ENCODE measurements at places on chromosomes 6 and 20.

GRCh38 chr6:120590611-120591010, 743.7 kb downstream of the TBC1D32 start:
- DNase-seq = no peak

DNA sequence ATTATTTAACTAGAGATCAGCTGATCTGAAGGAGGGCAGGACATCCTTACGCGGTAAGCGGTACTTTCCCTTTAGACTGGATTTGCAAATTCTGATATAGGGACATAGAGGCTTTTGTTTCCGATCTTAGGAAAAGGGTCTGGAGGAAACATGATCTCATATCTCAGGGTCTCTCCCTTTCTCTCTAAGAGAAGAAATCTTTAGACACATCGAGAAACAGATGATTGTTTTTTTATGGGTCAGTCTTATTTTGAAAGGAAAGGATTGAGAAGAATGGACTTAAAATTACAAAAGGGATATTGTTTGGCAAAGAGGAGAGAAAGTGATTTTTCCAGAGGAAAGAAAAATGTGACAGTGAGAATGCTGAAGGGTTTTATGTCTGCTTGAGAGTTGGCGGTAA, 83.9 kb upstream of the OGFRL1 start:
- DNase-seq = no peak

DNA sequence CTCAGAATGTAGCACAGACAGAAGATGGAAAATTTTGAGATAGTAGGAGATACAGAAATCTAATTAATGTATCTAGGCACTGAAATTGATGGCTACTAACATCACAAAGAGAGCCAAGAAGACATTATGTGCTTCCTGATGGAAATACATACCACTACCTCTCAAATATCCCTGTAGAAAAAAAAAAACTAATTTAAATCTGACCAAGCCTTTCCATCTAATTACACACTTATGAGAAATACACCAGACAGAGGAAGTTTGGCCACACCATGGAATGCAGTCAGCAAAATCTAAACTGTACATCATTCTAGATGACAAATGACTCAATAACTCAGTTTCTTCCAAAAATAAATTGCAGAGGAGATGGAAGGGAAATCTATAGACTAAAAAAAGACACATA, 18.9 kb downstream of the VPS52 start:
- DNase-seq = no peak

GRCh38 chr6:41256383-41256782, 28.2 kb downstream of the TREML4 start:
- DNase-seq = no peak

DNA sequence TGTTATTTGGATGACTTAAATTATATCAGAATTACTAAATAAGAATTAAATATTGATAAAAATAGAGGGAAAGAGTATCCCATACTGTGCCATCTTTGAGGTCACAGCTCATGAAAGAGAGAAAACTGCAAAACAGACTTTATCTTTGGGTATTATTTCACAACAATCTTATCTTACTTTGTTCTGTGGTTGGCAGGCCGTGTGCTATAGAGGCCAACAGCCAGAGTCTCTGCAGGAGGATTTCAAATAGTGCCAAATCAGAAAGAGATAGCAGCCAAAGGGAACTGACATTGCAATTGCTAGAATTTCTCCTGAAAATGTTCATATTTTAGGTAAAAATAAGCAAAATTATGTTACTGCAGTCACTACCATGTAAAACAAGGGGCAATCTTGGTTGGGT, 354.2 kb downstream of the GRIK2 start:
- no peak for DNase-seq

DNA sequence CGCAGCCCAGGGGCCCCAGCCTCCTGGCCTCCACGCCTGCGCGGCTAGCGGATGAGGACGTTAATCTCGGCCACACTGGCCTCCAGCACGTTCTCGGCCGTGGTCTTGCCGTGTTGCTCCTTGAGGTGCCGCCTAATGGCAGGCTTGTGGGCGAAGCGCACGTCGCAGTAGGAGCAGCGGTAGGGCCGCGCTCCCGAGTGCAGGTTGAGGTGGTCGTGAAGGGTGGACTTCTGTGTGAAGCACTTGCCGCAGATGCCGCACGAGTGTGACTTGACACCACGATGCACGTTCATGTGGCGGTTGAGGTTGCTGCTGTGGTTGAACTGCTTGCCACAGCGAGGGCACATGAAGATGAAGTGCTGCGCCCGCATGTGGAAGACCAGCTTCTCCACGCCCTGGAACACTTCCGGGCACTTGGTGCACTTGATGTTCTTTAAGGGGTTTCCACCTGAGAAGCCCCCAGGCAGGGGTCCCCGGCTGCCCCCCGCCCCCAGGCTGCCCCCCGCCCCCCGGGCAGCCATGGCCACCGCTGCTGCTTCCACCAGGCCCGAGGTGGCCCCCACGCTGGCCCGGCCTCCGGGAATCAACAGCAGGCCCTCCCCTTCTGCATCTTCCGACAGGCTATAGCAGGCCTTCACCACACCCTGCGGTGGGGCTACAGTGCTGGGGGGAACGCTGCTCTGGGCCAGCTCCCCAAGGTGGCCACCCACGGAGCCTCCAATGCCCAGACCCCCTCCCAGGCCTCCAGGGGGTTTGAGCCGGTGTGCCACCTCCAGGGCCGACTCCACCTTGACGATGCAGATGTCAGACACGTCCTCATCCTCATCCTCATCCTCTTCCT, 1.8 kb downstream of the ZBTB12 start:
- DNase-seq = no peak

DNA sequence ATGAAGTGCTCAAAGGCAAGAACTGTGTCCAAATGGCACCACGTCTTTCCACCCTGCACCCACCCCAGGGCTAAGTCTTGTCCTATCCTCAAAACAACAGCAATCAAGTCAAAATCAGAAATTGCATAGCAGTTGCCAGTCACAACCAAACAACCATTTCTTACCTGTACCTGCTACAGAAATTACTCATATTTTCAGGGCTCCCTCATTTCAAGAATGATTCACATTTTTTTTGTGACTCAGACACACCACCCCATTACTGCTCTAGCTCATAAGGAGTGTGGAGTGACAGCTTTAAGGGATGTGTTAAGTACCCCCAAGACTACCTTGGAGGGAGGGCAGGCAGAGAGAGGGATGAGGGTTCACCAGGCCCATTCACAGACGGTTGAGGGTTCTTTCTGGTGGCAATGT, 111.7 kb downstream of the TRERF1 start:
- no peak for DNase-seq

DNA sequence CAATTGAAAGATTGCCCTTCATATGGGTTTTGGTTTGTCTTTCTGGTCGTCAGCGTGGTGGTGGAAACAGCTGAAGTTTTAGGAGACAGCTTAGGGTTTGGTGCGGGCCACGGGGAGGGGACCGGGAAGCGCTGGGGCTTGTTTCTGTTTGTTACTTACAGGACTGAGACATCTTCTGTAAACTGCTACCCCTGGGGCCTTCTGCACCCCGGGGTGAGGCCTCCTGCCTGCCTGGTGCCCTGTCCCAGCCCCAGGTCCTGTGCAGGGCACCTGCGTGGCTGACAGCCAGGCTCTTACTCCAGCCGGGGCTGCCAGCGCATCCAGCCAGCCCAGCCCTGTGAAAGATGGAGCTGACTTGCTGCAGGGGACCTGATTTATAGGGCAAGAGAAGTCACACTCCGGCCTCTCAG, 22.8 kb downstream of the NPEPL1 start:
- no peak for DNase-seq

DNA sequence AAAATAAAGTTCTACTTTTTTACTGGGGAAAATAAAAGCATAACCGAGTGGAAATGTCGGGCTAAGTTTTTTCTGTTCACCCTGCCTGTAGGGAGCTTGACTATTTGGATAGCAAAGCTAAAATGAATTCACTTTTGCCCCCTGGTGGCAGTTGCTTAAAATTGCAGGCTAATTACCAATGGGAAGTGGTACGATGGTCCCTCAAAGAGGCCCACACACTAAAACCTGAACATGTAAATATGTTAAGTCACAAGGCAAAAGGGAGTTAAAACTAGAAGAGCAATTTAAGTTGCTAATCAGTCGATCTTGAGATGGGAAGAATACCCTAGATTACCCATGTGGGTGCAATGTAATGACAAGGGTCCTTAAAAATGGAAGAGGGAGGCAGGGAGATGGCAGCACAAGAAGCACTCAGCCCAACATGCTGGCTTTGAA, 916 bp upstream of the SUN5 start:
- DNase-seq = no peak

GRCh38 chr6:162644153-162644552, 83.4 kb downstream of the PRKN start:
- DNase-seq = no peak

GRCh38 chr6:135798751-135799515, 52.6 kb upstream of the PDE7B start:
- DNase-seq = no peak

- no peak for DNase-seq
Measured at GRCh38 chr6:37946057-37946456, 126.5 kb downstream of the ZFAND3 start.

- no peak for DNase-seq
Measured at GRCh38 chr20:36070451-36070850, 84.1 kb upstream of the EPB41L1 start.

- no peak for DNase-seq
Measured at GRCh38 chr6:37528541-37528940, 28.8 kb upstream of the CCDC167 start.

DNA sequence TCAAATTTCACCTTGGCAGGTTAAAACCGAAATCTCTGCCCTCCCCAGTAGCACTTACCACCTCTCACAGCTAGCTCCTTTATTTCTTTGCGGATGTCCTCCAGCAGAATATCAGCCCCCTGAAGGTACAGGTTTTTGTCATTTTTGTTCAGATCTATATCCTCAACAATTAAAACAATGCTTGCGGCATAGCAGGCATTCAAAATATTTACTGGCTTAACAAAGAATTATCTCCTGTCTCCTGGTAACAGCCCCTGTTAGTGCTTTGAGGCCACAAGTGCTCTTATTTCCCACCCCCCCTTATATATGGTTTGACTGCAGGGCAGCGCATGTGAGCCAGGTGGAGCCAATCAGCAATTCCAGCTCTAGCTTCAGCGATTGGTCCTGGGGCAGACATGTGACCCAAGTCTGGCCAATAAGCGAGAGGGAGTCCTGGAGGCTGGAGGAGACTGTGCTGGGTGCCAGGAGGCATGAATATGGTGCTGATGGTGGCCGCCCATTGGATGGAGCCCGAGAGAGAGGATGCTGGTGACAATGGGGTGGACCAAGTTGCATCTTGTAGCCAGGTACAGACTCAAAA, 21.0 kb downstream of the SULF2 start:
- no peak for DNase-seq

DNA sequence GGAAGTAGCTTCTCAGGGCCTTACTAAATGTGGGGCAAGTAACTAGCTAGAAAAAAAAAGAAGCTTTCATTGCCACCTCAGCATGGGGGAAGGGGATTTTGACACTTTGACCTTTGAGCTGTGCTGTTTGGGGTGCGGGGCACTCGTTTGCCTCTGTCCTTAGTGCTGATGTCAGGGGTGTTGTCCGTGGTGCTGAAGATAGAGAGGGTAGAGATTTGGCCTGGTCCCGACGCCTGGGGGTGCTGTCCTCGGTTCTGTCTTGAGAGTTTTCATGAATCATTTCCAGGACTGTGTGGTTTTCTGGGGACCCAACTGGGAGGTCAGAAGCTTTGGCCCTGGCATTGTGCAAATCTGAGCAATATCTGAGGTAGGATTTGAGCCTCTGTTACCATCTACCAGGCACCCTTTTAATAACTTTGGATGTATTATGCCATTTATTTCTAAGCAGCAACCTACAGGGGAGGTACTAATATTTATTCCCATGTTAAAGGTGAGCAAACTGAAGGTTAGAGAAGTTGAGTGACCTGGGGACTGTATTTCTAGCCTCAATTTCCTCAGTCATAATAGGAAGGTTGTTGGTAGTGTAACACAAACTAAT, 78.0 kb downstream of the DLGAP4 start:
- no peak for DNase-seq

DNA sequence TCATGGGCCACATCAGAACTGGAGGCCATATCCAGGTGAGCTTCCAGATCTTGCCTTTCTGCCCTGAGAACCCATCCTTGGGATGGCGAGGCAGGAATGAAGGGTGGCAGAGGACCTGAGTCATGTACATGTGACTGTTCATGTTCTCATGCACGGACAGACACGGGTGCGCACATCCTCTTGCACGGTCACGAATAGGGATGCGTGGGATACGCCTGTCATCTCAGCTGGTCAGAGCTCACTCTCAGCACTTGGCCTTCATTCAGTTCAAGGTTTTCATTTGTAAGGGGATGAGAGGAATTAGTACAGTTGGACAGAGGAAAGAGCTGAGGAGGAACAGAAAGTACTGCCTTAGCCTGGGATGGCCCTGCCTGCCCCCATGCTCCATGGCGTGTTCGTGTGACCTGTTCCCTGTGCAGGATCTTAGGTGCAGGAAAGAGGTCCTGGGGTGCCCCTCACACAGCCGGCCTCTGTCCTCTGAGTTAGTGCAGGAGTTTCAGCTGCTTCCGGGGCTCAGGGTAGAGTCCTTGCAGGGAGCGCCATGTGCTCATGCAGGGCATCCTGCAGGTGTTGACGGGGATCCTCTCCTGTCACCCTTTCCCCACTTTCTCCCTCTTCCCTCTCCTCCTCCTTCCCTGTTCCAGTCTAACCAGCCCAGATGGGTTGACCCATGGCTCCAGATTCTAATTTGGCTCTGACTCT, 173.4 kb downstream of the DTNBP1 start:
- no peak for DNase-seq

GRCh38 chr6:52157301-52157941, 28.8 kb upstream of the IL17A start:
- no peak for DNase-seq

DNA sequence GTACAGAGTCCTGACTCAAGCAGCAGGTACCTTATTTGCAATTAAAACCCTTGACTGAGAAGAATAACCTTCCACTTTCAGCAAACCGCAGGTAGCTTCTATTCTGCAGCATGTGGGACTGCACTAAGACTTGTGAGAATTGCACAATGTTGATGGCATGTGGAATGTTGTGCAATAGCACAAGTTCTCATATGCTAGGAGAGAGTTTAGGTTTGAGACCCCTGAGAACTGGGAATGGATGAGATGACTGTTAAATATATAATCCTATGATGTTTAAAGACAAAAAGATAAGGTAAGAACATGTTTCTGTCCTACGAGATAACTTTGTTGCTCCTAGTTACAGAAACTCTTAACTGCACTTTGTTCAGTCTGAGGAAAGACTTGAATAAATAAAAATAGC, 194.6 kb downstream of the OTOR start:
- peak; percentile 25 for DNase-seq

GRCh38 chr6:89680551-89680950, 42.0 kb upstream of the LYRM2 start:
- DNase-seq = no peak

DNA sequence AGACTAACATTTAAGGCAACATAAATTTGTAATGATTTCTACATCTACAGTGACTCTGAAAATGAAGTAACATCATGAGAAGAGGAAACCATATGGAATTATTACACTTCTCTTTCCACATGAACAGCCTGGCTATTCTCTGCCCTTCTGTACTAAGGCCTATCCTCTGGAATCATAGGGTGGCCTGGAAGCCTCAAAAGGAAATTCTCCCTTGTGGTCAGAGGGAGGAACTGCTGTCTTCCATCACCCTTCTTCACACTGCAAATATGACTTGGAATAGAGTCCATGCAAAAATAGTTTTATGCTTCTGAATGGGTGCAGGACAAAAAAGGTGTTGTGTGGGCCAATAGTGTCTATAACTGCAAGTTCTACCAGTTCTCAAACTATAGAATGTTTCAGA, 44.6 kb upstream of the SH3BGRL2 start:
- no peak for DNase-seq

GRCh38 chr6:63817492-63818050, 182.0 kb downstream of the PHF3 start:
- no peak for DNase-seq

GRCh38 chr6:151247490-151247889, 7.7 kb downstream of the AKAP12 start:
- no peak for DNase-seq

- peak; percentile 28 for DNase-seq
Measured at GRCh38 chr6:12635813-12636212, 80.8 kb upstream of the PHACTR1 start.

Data from skeletal muscle cell (primary cell).